ENCODE measurements at places on chromosomes 1 and 21.

DNA sequence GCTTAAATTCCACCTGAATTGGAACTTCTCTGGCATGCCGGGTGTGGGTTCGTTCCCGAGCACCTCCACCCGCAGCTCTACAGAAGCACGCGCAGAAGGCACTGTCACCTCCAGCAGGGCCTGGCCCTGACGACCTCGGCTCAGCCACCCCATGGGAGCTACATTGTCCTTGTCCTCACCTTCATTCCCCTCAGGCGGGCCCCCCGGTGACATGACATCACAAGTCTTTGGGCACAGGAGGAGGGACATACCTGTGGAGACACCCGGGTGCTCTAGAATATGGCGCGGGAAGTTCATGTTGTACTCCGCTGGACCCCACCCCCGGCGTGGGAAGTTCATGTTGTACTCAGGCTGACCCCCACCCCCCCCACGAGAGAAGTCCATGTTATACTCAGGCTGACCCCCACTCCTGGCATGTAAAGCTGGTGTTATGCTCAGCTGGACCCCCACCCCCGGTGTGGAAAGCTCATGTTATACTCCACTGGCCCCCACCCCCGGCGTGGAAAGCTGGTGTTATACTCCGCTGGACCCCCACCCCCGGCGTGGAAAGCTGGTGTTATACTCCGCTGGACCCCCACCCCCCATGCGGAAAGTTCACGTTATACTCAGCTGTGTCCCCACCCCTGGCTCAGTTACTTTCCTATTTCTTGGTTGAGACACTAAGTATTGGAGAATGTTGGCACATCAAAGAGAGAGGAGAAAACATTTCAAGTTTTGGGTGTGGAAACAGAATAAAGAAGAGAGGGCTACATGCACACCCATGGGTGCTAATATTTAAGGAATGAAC lies 37.6 kb downstream of the UMODL1 start:
- no peak for DNase-seq

- DNase-seq: no peak
These were observed 6.6 kb downstream of the TTC39A start for GRCh38 chr1:51323778-51324177.

DNA sequence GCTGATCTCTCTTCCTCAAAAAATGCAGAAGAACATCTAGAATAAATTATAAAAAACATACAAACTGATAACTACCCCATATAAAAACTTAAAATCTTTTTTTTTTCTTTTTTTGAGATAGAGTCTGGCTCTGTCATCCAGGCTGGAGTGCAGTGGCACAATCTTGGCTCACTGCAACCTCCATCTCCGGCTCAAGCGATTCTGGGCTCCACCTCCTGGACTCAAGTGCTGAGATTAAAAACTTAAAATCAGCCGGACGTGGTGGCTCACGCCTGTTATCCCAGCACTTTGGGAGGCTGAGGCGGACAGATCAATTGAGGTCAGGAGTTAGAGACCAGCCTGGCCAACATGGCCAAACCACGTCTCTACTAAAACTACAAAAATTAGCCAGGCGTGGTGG lies 31.1 kb downstream of the LIN9 start:
- DNase-seq: no peak

GRCh38 chr1:168146160-168146539 lies 9.4 kb upstream of the GPR161 start:
- no peak for DNase-seq

GRCh38 chr1:168202941-168203654 lies 22.7 kb upstream of the SFT2D2 start:
- no peak for DNase-seq

- no peak for DNase-seq
These were observed 192.5 kb upstream of the ZRANB2 start for GRCh38 chr1:71273334-71273733.

GRCh38 chr1:184324972-184325371 lies 61.9 kb upstream of the C1orf21 start:
- no peak for DNase-seq
